NCI-H446 (cell line): ENCODE measurements at places on chromosomes 16 and 17.

GRCh38 chr17:34797720-34798119 is 163.5 kb downstream of the CCT6B start:
- no peak for DNase-seq

DNA sequence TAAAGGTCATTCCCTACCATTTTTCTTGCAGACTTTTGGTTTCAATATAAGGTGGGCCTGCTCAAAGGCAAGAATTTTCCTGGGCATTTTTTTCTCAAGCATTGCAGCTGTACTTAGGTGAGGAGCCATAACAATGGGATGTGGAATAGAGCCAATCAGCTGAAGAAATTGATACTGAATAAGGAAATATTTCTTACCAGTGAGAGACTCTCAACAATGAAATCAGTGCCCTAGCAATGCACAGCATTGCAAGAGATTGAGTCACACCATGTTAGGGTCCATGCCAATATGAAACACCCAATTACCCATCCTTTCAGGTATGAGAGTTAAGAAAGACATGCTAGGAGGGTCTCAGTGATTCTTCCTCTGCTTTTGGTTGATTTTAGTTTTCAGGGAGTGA is 237.6 kb downstream of the SOX9 start:
- DNase-seq, result no peak

- no peak for DNase-seq
Measured at GRCh38 chr16:62135911-62136310, 99.7 kb upstream of the CDH8 start.

- no peak for DNase-seq
Measured at GRCh38 chr17:64385187-64386083, 5.2 kb downstream of the PECAM1 start.

DNA sequence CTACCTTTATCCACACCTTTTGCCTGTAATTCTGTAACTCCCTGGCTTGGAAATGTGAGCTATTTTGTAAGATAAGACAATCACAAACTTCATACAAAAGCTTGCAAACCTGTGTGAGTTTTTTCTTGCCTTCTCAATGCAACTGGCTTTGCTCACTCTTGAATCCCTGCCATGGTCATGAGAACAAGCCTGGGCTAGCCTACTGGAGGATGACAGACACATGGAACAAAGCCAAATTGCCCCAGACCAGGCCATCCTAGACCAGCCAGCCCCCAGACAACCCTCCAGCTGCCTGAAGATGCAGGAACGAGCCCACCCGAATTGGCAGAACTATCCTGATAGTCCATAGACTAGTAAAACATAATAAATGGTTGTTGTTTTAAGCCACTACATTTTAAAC is 466.6 kb upstream of the ERCC4 start:
- peak; percentile 51 for DNase-seq

DNA sequence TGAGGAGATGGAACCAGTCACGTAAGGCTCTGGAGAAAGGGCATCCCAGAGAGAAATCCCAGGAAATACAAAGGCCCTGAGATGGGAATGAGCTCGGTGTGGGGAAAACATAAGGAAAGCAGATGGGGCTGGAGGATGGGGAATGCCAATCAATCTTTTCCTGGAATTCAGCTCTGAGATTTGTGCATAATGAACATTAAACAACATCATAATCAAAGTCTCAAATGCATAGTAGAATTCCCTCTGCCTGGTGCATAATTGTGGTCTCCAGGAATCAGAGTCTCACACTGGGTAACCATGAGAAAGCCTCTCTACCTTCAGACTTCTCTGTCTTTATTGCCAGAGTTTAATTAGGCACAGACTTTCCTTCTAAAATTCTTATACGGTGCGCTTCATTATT is 30.8 kb downstream of the OTOA start:
- no peak for DNase-seq

DNA sequence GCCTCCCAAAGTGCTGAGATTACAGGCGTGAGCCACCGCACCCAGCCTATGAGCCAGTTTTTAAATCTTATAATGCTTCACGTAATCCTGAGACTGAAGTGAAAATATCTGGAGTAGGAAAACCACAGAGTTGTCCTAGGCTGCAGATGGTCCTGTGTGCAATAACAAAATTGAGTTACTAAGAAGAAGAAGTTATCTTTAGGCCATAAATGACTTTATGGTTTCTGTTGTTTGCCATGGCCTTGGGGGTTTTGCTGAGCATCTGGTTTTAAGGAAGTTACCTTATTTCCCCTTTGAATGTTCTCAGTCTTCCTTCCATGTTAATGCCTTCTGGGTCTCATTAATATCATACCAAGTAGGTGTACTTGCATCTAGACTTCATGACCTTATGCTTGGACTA is 16.5 kb downstream of the NMT1 start:
- DNase-seq, result no peak

DNA sequence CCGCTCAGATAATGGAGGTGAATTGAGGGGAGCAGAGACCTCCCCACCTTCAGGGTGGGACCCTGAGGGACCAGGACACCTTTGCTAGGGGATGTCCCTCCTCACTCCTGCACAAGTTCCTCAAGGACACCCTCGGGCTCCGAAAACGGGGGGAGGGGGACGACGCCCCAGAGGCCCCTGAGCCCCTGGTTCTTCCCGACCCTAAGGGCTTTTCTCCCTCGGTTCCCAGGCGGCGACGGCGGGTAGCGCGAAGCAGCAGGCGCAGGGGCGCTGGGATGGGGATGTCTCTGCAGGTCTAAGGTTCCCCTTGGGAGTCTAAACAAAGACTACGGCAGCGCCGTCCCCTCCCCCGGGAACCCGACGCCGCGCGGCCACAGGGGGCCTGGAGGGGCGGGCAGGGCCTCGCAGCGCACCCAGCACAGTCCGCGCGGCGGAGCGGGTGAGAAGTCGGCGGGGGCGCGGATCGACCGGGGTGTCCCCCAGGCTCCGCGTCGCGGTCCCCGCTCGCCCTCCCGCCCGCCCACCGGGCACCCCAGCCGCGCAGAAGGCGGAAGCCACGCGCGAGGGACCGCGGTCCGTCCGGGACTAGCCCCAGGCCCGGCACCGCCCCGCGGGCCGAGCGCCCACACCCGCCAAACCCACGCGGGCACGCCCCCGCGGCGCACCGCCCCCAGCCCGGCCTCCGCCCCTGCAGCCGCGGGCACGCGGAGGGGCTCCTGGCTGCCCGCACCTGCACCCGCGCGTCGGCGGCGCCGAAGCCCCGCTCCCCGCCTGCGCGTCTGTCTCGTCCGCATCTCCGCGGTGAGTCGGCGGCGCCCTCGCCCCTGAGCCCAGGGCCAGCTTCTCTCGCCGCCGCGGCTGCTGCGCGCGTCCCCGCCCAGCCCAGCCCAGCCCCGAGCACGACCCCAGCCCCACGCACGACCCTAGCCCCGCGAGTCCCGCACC is 36.7 kb upstream of the NDRG4 start:
- DNase-seq, result no peak

GRCh38 chr17:78573955-78574354 is 3.2 kb downstream of the DNAH17 start:
- peak; percentile 25 for DNase-seq

DNA sequence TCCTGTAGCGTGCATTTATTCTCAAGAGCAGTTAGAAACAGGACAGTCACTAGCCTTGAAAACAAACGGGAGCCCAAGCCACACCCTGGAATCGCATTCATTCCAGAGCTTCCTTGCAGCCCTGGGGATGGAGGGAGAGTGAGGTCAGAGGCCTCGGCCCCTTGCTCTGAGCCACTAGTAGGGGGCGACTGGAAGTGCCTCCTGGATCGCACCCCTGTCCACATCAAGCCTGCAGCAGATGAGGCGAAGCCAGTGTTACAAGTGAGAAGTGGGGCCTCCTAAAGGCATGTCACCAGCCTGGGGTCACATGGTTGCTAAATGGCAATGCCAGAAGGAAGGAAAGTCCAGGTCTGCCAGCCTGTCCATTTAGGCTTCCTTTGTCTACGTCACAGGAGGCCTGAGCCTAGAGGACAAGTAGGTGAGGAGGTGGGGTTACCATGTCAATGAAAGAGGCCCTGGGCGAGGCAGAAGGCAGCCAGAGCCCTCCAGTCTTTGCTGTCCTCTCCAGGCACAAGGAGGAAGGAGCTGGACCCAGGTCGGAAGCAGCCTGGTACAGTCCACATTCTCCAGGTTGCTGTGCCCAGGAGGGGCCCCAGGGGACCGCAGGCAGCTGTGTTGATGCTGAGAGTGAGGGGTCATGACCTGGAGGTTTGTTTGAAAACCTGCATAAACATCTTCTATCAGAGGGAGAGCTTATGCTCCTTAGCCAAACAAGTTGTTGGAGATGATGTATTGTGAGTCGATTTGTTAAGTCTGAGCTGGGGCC is 3.0 kb upstream of the RCVRN start:
- no peak for DNase-seq

- no peak for DNase-seq
Measured at GRCh38 chr17:33927732-33928133, 327.4 kb upstream of the CCL2 start.

GRCh38 chr17:29760279-29761039 is 137.7 kb upstream of the CORO6 start:
- no peak for DNase-seq

DNA sequence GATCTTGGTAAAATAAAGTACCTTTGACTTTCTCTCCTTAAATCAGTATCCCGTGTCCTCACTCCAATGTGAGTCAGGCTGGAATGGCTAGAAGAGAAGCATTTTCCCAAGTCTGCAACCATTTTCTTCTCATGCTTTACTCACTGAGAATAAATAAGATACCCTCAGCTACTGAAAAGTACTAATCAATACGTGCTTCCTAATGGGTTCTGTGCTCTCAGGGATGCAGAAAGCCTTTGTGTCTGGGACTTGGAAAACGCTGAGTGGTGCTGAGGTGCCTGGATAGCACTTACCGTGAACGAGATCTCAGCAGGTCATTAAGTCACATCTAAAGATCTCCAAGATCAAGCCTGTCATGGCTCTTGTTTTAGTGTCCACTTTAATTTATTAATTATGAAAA is 672.3 kb upstream of the C16orf82 start:
- no peak for DNase-seq

DNA sequence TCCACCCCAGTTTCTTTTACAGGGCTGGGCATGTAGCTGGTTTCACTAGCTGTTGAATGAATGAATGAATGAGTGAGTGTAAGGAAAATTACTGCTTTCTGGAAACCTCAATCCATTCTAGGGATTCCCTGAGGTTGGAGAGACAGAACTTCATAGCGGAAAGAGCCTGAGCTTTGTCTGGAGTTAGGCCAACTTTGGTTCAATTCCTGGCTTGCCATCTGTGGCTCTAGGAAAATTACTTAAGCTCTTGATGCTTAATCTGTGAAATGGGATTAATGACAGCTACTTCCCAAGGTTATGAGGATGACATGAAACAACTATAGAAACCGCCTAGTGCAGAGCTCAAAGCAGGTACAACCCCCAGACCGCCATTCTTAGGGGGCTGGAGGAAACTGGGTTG is 76.3 kb upstream of the AXIN2 start:
- DNase-seq, result no peak

- DNase-seq, result no peak
Measured at GRCh38 chr16:57897996-57898395, 72.9 kb downstream of the CNGB1 start.

- DNase-seq, result no peak
Measured at GRCh38 chr17:48492401-48493298, 38.2 kb downstream of the HOXB1 start.

GRCh38 chr16:23836404-23837311 is 875 bp downstream of the PRKCB start:
- DNase-seq, result no peak

GRCh38 chr16:66008136-66008535 is 358.4 kb upstream of the CDH5 start:
- no peak for DNase-seq

DNA sequence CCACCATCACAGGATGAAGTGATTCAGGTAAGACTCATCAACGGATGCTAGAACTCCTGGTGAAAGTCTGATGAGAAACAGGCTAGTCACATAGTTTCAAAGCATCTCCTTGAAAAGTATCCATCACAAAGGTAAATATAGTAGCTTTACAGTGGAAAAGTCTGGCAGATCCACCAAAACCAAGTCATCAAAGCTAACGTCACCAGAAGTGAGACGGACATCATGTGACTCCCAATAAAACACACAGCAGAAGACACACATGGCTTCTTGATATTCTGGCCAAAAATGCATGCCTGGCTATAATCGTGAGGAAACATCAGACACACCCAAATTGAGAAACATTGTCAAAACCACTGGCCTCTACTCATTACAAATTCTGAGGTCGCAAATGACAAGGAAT is 17.9 kb upstream of the TRPV3 start:
- DNase-seq, result no peak

DNA sequence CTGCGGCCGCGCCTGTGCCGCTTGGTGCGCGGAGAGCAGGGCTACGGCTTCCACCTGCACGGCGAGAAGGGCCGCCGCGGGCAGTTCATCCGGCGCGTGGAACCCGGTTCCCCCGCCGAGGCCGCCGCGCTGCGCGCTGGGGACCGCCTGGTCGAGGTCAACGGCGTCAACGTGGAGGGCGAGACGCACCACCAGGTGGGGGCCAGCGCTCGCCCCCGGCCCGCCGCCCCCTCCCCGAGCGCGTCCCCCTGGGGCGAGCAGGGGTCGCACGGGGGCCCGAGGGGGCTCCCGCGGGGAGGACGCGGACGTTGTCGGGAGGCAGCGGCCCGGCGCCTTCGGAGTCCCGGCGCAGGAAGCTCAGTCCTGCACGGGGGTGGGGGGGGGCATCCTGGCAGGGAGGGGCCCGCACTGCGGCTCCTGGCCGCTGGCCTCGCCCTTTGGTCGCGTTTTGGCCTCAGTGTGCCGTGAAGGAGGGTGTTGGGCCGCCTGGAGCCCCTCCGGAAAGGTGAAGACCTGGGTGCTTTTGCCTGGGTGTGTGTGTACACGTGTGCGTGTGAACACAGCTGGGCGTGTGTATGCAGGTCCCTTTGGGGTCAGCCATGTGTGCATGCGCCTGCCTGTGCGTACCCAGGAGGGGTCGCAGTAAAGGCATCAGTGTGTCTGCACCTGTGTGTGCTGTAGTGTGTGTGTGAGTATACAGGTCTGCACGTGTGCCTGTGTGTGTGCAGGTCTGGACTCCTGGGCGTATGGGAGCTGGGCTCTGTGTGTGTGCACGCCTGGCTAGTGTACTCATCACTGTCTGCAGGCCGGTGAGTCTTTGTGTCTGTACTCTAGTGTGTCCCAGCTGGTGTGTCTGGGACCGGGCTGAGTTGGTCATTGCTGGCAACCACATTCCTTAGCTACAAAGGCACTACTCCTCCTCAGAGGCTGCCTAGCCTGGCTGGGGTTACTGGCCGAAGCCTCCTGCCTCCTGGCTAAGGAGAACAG is 615 bp downstream of the NHERF2 start:
- DNase-seq, result no peak
